EH (cell line): ENCODE measurements at places on chromosomes 12 and 14.
A peak's percentile ranks its signal among the peaks of the same experiment; 100 is the strongest.

- peak; percentile 92 for DNase-seq
These were observed 6.3 kb downstream of the YBX3 start for GRCh38 chr12:10716704-10717315.

- DNase-seq: no peak
These were observed 56.8 kb downstream of the BTG1 start for GRCh38 chr12:92088805-92089204.

- DNase-seq: no peak
These were observed 581.2 kb downstream of the LRFN5 start for GRCh38 chr14:42187846-42188245.

GRCh38 chr14:52013984-52014600, 24.7 kb downstream of the RTRAF start:
- DNase-seq: no peak

DNA sequence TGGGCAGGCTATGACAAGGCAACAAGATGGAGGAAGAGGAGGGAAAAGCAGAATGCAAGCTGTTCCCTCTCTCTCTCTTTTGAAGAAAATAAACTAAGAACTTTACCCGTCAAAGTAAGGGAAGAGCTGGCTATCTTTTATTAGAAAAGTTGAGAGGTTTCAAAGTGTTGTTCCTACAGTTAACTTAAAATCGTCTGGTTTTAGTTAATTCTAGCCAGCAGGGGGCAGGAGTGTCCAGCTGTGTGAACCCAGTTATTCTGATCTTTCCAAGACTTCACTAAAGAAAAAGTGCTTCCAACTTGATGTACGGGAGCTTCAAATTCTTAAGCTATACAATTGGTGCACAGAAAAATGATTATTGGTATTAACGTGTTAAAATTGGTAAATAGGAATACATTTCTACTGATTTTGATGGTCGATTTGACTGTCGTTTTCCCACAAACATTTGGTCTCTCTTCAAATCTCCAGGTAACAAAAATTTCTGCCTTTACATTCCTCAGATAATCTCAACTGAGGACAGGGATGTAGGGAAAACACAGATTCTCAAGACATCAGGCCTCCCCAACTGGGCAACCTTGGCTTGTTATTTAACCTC, 28.4 kb upstream of the MON2 start:
- DNase-seq: peak; percentile 60

GRCh38 chr12:55797068-55797467, 20.5 kb downstream of the SARNP start:
- peak; percentile 64 for DNase-seq

DNA sequence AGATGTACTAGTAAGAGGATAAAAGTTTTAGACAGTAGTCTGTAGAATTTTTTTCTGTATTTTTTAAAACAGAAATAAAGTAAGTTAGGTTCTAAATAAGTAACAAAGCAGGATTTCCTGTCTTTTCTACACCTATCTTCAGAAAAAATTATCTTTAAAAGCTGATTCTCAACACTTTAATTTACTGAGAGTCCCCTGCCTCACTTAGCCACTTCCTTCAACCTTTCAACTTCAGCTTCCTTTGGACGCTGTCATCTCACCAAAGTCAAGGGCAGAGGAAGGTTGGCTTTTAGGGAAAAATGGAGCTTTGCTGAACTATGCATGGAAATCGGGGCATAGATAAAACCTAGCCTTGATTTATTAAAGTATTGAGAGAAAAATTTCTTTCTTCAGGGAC, 44.9 kb upstream of the CERS5 start:
- no peak for DNase-seq

GRCh38 chr14:96362071-96362964, 823 bp downstream of the ATG2B start:
- peak; percentile 30 for DNase-seq

GRCh38 chr14:61188978-61189808, 91.9 kb downstream of the TMEM30B start:
- DNase-seq: peak; percentile 27

DNA sequence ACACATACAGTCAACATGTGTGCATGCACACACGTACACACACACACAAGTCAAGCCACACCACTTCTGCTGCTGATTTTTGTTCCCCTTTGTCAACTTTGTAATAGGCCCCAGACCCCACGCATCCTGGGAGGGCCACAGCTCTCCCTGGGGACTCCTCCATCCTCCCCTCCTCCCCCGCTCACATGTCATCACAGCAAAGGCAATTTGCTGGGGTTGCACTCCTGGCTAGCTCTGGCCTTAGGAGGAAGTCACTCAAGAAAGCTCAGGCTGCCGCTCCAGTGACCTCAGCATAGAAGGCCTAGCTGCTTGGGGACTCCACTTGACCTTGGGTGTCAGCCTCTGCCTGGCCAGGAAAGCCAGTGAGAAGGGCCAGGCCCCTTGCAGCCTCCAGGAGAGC, 27.2 kb downstream of the NGB start:
- no peak for DNase-seq

DNA sequence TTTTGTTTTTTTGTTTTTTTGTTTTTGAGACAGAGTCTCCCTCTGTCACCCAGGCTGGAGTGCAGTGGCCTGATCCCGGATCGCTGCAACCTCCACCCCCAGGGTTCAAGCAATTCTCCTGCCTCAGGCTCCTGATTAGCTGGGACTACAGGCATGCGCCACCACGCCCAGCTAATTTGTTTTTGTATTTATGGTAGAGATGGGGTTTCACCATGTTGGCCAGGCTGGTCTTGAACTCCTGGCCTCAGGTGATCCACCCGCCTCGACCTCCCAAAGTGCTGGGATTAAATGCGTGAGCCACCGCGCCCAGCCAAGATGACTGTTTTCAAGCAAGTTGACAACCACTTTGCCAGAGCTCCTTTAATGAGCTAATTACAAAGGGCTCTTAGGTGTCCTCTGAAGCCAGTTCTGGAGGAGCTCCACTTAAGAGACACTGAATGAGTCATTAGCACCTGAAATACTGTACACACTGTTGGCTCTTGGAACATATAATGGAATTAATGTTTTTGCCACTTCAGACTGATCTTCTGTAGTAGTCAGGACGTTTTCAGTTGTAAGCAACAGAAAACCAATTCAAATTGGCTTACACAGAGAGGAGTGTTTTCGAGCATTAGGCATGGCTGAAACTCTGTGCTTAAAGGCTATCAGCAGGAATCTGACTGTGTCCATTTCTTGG, 55.4 kb upstream of the MED13L start:
- DNase-seq: no peak

GRCh38 chr12:73225371-73225937, 953.3 kb downstream of the TRHDE start:
- no peak for DNase-seq

DNA sequence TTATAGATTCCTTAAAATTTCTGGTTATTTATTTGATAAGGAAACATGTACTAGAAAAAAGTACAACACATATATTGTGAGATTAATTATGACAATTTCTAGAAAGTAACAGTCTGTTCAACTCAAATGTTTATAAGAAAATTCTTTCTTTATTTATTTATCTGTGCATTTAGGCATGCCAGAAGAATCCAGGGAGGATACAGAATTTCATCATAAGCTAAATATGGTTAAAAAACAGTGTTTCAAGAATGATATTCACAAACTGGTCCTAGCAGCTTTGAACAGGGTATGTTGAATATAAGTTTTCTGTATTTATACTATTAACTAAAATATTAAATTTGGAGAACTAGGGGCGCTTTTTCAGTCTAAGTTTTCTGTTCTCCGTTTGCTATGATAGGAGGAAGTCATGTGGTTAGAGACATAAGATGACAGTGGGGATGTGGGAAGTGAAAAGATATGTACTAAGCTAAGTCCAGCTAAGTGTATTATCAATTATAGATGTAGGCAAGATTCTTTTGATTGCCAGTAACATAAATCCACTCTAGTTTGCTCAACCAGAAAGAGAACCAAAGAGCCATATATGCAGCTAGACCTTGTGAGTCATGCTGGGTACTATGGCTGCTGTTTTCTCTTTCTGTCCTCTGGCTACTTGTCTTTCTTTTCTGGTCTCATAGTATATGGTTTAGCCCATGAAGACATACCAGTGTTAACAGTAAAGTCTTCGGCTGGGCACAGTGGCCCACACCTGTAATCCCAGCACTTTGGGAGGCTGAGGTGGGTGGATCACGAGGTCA, 39.0 kb downstream of the LRRK2 start:
- DNase-seq: no peak

- peak; percentile 29 for DNase-seq
These were observed 115.4 kb upstream of the FOXG1 start for GRCh38 chr14:28651148-28651547.

DNA sequence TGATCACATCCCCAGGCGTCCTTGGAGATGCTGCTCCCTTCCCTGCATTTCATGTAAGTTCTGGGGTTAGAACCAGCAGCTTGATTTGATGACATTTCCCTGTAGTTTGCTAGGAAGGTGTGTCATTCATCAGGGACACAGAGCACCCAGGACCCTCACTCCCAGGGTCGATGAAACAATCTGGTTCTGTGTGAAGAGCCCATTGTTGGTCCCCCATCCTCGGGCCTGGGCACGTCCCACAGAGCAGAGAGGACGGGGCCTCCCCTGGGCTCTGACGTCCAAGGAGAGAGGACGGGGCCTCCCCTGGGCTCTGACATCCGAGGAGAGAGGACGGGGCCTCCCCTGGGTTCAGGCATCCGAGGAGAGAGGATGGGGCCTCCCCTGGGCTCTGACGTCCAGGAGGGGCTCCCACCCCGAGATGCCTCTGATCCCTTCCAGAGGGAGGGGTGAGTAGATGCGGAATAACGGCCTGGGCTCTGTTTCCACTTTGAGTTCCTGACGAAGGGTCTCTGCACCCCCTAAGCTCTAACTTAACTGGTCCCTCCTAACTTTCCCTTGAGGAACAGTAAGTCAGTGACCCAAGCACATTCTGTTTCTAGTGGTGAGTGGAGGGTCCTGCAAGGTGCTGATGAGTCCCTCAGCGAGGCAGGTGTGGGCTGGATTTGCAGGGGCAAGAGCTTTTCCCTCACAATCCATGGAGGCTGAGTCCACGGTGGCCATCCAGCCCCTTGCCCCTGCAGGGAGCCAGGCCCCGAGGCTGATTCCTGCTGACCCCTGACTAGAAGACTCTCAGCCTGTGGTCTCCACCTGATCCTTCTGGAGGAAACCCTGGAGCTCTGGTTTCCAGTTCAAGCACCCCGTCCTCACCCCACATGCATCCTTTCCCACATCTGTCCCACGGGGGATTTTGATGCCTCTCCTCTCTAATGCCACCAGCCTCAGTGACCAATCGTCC, 35.5 kb upstream of the SFSWAP start:
- DNase-seq: no peak

DNA sequence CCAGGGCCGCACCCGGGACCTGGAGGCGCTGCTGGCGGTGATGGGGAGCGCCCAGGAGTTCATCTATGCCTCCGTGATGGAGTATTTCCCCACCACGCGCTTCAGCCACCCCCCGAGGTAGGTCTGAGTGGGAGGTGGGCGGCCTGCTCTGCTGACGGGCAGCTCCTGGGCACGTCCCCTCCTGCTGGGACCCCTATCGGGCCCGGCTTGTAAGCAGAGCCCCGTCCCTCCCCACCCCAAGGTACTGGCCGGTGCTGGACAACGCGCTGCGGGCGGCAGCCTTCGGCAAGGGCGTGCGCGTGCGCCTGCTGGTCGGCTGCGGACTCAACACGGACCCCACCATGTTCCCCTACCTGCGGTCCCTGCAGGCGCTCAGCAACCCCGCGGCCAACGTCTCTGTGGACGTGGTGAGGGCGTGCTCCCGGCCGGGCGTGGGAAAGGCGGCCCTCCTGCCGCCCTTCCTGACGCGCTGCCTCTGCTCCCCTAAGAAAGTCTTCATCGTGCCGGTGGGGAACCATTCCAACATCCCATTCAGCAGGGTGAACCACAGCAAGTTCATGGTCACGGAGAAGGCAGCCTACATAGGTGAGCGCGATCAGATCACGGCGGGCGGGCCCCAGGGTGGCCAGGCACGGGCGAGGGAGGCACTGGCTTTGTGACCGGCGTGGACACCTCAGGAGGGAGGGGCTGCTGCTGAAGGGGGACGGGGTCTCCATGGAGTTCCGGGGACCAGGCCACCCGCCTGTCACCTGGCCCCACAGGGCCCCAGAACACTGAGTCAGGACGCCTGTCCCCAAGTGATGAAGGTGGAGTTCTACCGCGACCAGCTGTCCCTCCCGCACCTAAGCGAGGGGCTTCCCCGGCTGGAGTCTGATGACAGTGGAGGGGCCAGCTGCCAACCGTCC, 7.3 kb downstream of the PLD4 start:
- DNase-seq: no peak

GRCh38 chr12:13887779-13888388, 93.5 kb downstream of the GRIN2B start:
- DNase-seq: no peak

DNA sequence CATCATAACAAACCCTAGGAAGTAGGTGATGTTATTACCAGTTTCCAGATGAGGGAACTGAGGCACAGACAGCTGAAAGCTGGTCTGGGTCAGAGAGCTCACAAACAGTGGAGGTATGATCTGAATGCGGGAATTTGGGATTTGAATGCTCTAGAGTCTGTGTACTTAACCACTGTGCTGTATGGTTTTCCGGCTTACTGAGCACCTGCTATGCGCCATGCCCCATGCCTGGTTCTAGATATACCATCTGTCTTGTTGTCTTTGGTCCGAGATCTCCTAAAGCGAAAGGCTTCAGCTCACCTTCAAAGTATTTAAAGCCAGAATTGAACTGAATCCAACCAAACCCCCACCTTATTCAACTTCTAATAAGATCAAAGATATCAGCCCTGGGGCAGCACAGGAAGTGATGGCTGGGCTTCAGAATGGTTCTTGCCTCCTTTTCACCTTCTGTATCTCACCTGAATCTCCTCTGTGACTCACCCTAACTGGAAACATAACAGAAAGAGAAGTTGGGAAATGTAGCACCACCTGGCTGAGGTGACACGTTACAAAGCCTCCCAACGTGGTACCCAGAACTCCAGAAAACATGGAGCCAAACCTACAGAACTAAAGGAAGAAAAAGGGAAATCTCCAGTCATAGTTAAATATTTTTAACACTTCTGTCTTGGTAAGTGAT, 54.3 kb downstream of the PRMT8 start:
- no peak for DNase-seq

GRCh38 chr12:38711054-38711453, 194.3 kb downstream of the CPNE8 start:
- no peak for DNase-seq

DNA sequence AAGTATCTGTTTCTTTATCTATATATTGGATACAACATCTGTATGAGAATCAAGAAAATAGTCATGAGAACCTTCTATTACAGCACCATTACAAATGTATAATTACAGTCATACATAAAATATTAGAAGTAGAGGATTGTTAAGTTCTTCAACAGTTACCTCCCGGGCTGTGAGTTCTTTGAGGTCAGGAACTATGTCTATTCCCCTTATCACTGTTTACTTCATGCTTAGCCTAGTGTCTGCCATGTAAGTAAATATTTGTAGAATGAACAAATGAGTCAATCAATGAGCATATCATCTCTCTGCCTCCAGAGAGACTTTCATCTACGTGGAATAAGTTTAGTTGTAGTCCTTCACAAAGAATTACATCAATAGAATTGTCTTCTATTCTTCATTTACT, 47.2 kb downstream of the PUS7L start:
- DNase-seq: no peak

- DNase-seq: no peak
These were observed 145.4 kb downstream of the C12orf50 start for GRCh38 chr12:87883806-87884205.
